ENCODE measurements at places on chromosomes 2 and 18.

DNA sequence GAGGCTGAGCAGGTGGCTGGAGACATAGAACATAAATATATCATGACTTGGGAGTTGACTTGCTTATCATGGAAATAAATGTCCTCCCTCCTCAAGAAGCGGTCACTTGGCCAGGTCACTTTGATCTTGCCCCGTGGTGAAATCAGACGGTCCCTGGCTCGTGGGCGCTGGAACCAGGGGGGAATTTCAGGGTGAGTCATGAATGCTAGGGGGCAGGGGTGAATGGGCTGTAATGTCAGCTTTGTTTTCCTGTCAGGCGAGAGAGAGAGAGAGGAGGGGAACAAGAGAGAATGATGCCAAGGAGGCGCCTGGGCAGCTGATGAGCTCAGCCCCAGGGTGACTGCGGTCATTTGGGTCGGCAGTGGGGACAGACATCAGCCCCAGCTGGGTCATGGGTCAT lies 47.7 kb downstream of the RRM2 start:
- no peak for DNase-seq

DNA sequence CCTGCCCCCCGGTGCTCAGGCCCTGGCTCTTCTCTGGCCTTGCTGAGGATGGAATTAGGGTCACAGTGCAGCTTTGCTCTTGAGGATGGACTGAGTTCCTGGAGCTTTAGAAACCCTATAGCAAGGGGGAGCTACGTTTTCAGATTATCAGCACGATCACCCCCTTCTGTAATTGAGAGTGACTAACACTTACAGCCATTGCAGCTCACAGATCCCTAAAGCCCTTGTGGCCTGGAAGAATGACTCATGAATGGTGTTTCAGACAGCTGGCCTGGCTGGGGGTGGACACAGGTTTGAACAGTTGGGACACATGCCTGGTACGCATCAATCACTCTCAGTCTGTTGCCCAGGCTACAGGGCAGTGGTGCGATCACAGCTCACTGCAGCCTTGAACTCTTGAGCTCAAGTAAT lies 79.7 kb upstream of the IGFBP5 start:
- no peak for DNase-seq

DNA sequence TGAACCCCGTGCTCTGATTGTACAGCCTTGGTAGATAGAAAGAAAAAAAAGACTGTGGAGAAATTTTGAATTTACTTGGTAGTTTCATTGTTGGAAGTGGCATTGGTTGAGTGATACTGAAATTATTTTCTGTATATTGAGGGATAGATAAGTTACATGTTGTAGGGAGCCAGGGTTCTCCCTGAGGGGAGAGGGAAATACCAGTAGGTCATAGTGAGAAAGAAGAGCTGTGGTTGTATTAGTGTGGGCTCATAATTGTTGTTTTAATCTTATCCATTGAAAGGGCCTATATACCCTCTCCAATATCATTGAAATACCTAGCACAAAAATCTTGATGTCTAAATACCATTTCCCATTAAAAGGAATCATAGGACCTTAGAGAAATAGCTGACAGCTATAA lies 16.9 kb upstream of the RAB31 start:
- DNase-seq = no peak

- DNase-seq = no peak
Measured at GRCh38 chr18:11119959-11120587, 29.3 kb downstream of the PIEZO2 start.

DNA sequence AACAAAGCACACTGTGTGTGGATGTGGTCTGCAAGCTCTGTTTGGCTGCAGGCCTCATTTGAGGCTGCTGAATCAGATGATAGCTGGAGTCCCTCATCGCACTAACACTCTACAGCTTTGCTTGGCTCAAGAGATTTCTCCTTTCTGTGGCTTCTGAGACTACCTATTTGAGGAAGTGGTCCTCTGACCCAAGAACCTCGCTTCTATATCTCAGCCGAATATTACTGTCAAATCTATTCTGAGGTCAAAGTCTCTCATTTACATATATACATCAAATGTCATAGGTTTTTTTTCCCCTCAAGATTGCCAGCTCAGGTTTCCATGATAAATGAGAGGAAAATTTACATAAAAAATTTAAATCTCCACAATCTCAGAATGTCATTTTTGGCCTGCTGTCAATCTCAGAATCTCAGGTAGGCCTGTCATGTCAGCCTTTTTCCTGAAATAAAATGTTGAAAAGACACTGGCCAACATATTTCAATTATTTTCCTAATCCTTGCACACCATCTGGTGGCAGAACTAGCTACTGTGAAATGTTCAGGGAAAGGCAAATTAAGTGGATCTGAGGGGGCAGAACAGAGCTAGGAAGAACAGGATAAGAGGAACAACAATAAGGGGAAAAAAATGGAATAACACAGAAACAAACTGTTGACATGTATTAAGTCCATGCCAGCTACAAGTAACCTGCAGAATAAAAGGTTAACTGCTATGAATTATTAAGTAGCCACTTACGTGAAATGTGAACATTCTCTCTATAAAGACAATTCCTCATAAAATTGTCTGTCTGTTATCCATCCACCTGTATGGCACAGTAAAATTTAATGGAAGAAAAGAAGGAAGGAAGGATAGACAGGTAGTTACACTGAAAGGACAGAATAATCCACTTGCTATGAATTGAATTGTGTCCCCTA lies 39.3 kb downstream of the AP1S3 start:
- DNase-seq = peak; percentile 65

DNA sequence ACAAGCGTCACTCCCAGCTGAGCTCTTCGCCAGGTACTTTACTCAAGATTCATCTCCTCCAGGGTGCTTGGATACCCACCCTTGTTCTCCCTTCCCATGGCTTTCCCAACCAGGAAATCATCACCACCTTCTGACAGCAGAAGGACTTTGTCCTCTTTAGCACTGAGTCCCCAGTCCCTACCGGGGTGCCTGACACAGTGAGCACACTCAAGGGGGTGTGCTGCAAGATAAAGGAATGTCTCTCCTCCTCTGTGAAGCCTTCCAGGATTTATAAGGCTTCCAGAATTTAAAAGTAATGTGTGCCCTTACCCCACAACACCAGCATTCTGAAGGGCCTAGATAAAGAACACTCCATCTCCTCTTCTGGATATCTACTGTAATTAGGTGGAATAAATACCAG lies 39.6 kb downstream of the ACVR1 start:
- DNase-seq = no peak

GRCh38 chr2:60551240-60552077 lies 2.0 kb downstream of the BCL11A start:
- DNase-seq = peak; percentile 91

DNA sequence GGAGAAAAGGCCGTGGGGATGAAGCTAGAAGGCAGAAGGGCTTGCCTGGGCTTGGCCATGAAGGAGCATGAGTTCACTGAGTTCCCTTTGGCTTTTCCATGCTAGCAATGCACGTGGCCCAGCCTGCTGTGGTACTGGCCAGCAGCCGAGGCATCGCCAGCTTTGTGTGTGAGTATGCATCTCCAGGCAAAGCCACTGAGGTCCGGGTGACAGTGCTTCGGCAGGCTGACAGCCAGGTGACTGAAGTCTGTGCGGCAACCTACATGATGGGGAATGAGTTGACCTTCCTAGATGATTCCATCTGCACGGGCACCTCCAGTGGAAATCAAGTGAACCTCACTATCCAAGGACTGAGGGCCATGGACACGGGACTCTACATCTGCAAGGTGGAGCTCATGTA lies 2.9 kb downstream of the CTLA4 start:
- DNase-seq = no peak

DNA sequence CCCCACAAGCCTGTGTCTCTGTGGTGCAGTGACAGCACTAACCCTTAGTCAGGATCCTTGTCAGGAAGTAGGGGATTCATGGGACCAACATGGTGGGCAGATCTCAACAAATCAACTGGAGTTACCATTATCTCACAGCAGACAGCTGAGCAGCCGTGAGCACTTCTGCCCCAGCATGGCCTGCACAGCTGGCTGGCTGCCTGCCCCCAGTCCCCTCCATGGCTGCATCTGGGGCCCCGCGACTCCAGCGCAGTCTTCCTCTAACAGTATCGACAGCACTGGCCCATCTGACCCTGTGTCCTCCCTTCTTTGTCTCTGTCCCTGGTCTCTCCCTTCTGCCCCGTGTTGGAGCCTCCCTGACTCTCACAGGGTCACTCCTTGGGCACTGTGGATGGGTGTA lies 4.7 kb upstream of the ADCY3 start:
- DNase-seq = no peak

DNA sequence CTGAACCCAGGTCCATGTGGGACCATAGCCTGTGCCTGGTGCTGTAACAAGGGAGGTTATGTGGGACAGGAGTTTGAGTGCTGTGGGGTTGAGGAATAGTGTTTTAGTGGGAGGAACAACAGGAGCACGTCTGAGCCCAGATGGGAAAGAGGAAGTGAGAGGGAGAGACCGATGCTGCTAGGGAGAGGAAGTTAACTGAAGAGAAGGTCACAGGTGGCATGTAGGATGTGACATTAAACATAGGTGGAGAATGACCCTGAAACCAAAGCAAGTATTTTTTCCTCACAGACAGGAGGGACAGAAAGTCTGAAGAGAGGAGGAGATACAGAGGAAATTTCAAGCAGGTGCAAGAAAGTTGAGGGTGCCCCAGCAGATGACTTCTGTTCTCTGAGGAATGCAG lies 87.8 kb downstream of the ACOXL start:
- no peak for DNase-seq

DNA sequence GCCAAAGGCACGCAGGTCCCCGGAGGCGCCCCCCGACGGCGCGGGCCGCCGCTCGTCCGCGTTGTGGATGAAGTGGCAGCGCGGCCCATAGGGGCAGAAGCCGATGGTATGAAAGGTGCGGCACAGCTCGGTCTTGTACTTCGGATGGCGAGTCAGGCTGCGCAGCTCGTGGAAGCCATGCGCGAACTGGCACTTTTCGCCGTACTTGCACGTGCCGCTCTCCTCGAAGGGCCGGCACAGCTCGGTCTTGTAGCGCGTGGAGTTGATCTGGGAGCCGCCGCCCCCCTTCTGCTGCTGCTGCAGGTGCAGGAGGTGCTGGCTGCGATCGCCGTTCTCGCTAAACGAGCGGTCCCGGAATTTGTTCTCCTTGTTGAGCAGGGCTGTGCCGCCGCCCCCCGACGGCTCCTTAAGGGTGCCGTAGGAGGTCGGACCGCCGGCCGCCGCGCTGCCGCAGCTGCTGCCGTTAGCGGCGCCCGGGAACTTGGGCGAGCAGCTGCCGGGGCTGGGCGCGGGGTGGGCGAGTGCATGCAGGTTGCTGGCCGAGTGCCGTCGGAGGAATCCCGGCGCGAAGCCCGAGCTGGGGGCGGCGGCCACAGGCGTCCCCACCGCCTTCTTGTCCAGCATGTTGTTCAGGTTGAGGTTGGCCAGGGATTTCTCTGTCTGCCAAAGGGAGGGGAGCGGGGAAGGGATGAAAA lies 1.2 kb downstream of the ZFP36L2 start:
- peak; percentile 71 for DNase-seq

DNA sequence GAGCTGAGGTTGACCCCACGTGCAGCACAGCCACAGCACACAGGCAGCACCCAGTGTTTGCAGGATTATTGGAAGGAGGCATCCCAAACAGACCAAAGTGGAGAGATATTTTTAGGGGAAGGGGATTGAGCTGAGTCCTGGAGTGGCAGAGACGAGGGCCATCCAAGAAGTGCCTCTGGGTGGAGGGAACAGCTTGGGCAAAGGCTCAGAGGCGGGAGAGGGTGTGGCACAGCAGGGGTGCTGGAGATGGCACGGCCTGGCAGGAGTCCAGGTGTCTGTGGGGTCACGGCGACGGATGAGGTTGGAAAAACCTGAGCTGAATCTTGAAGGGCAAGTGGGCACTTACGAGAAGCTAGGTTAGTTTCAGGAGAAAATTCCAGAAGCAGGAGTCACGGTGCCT lies 60.6 kb downstream of the INHBB start:
- no peak for DNase-seq

GRCh38 chr2:203330434-203330833 lies 2.2 kb downstream of the ABI2 start:
- peak; percentile 27 for DNase-seq

DNA sequence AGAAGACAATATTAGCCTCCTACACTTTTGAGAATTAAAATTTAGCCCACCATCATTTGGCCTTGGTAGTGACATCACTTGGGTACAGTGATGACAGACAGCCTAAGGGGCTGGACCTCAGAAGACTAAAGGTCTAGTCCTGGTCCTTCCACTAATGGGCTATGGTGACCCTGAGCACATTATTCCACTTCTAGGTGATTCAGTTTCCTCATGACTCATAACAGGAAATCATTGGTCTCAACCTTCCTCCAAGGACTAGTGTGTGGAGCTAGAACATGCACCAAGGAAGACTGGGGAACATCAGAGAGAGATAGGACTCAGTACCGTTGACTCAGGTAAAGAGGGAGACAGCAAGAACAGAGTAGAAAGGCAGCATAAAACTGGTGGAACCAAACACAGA lies 64.0 kb downstream of the TFCP2L1 start:
- no peak for DNase-seq

GRCh38 chr2:176851200-176851888 lies 361.2 kb upstream of the HNRNPA3 start:
- no peak for DNase-seq

- DNase-seq = no peak
Measured at GRCh38 chr2:202043475-202043874, 9.8 kb downstream of the FZD7 start.

- no peak for DNase-seq
Measured at GRCh38 chr18:77395953-77396352, 146.3 kb downstream of the GALR1 start.

DNA sequence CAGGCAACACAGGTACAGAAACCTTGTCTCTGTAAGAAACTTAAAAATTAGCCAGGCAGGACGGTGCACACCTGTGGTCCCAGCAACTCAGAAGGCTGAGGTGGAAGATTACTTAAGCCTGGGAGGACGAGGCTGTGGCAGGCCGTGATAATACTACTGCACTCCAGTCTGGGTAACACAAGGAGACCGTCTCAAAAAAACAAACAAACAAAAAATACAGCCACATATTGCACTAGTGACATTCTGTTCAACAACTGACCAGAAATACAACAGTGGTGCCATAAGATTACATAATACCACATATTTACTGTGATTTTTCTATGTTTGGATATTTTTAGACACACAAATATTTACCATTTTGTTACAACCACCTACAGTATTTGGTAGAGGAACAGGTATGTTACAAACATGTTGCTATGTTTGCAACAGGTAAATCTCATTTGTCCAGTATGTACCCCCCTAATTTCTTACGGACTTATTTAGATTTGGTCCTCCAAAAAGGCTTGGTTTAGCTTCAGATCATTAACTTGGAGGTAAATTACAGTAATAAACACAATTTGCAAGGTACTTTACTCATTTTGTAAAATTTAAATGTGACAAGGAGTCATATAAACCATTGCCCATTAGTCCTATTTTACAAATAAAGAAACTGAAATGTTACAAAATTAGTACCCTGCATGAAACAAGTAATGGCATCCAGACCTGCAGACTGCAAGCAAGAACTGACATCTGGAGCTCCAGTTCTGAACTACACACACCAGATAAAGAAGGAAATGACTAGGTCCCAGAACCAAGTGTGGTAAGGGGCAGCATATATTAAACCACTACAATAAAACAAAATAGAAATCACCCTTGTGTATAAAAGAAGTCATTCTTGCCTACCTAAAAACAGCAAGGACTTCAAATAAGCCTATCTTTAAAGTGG lies 36.8 kb downstream of the TRIP12 start:
- no peak for DNase-seq

Measured in lung (tissue), 17 donors.